SJSA1 (cell line): ENCODE measurements at places on chromosomes 3 and 15. TPM values are rescaled to one million over a fixed set of nuclear protein-coding genes. Genes with fewer than 3 reads are reported as not detected.

- H3K4me3 ChIP-seq = no peak overlapping the region
- no peak overlapping the region for H3K27ac ChIP-seq
- no peak for DNase-seq
- no peaks in the 10 kb centered on the region for H3K36me3 ChIP-seq
- no peaks in the 10 kb centered on the region for H3K4me1 ChIP-seq
Measured at GRCh38 chr3:5663601-5664000, 476.1 kb downstream of the EDEM1 start.

DNA sequence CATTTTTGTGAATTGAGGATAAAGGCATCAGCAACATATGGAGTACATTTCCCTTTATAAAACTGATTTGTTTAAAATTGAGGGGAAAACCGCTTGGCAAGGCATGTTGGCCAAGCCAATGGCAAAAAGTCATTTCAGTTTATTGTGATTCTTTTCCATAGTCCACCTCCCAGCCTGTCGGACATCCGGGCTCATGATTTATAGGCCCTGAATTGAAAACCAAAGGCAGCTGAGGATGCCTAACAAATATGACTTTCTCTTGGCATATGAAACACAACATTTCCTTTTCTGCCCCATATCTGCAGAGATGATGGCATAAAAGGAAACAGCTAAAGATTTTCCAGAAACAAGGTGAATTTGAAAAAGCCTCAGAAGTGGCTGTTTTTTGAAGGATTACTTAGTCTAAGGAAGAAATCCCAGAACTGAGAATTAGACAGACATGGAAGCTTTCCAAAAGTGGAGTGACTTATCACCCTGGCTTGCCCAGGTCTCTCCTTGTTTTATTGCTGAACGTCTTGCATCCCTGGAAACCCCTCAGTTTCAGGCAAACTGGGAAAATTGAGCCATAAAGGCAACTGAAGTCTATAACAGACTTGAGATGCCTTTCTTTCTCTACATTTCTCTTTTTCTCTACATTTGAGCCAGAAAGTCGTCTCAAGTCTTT is 74.0 kb downstream of the COL8A1 start:
- DNase-seq = no peak
- no peak overlapping the region for H3K4me3 ChIP-seq
- H3K27ac ChIP-seq = no peak overlapping the region
- H3K27me3 ChIP-seq = no peaks in the 10 kb centered on the region

DNA sequence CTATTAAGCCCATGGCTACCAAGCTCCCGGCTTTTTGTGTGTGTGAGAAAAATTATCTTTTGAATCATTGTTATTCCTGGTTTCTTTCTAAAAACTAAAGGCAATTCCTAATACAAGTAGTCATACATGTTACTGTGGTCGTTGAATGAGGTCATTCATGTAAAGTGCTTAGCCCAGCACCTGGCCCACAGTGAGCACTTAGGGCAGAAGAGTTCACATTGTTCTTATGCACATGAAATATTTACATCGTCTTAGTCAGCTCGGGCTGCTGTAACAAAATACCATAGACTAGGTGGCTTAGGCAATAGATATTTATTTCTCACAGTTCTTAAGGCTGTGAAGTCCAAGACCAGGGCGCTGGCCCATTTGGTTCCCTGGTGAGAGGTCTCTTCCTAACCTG is 216.1 kb downstream of the SHQ1 start:
- no peak overlapping the region for H3K27ac ChIP-seq
- H3K36me3 ChIP-seq = no peaks in the 10 kb centered on the region
- H3K4me1 ChIP-seq = peaks cover 3% of the 10 kb centered on the region
- no peaks in the 10 kb centered on the region for H3K27me3 ChIP-seq
- H3K4me3 ChIP-seq = no peak overlapping the region

DNA sequence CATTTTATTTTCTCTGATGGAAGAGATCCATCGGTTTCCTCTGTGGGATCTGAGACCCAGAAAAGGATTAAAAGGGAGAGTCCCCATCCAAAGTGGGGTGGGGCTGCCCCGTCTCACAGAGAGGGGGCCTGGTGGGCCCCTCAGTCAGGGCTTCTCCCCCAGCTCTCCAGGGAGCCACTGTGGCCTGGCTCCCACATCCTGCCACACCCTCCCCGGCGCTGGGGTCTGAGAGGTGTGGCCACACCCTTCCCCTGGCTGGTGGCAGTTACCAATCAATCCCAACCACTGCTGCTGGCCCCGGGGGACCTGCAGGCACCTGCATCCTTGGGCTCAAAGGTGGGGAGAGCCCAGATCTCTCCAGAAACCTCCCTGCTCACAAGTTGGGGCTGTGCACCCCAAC is 161.8 kb upstream of the IQSEC1 start:
- no peaks in the 10 kb centered on the region for H3K4me1 ChIP-seq
- no peaks in the 10 kb centered on the region for H3K36me3 ChIP-seq
- H3K27ac ChIP-seq = no peak overlapping the region
- no peaks in the 10 kb centered on the region for H3K27me3 ChIP-seq
- no peak overlapping the region for H3K4me3 ChIP-seq
- no peak for DNase-seq

- H3K36me3 ChIP-seq = no peaks in the 10 kb centered on the region
- H3K27ac ChIP-seq = no peak overlapping the region
- no peaks in the 10 kb centered on the region for H3K27me3 ChIP-seq
- no peaks in the 10 kb centered on the region for H3K4me1 ChIP-seq
Measured at GRCh38 chr3:117074826-117075225, 365.2 kb downstream of the TUSC7 start.

DNA sequence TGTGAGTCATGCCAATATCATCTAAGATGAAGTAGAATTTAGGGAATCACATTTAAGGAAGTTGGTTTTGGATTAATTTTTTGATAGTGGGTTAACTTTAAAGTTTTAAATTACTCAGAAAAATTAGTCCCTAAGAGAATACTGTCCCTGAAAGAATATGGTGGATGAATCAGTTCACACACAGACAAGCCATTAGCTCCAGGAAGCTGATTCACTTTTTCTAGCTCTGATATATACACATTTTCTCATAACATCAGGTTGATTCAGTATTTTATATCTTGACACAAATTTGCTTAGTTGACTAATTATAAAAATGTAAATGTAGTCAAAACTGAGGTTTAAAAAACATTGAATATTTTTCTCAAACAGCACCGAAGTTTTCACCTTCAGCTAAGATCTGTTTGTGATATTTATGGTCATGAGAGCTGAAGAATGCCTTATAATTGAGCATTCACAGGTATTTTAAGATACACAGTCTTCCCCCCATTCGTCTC is 55.1 kb downstream of the MYH15 start:
- no peak overlapping the region for H3K27ac ChIP-seq
- no peaks in the 10 kb centered on the region for H3K27me3 ChIP-seq
- H3K4me1 ChIP-seq = no peaks in the 10 kb centered on the region
- no peaks in the 10 kb centered on the region for H3K36me3 ChIP-seq
- no peak for DNase-seq

GRCh38 chr15:73677146-73677607 is 7.0 kb upstream of the CD276 start:
- no peaks in the 10 kb centered on the region for H3K36me3 ChIP-seq
- peaks cover 23% of the 10 kb centered on the region for H3K27me3 ChIP-seq
- peaks cover 3% of the 10 kb centered on the region; the same call in 1 of the 2 replicates for H3K4me1 ChIP-seq
- peak; percentile 37 for DNase-seq

GRCh38 chr15:59140422-59141226 is 35.7 kb downstream of the CCNB2 start:
- H3K27ac ChIP-seq = no peak overlapping the region
- H3K4me1 ChIP-seq = no peaks in the 10 kb centered on the region
- H3K4me3 ChIP-seq = no peak overlapping the region
- H3K27me3 ChIP-seq = no peaks in the 10 kb centered on the region

GRCh38 chr3:194003114-194004057 is 132.6 kb upstream of the HES1 start:
- peak overlapping the region; percentile 69 for H3K27ac ChIP-seq
- peak; percentile 88 for DNase-seq
- no peaks in the 10 kb centered on the region for H3K27me3 ChIP-seq
- H3K36me3 ChIP-seq = no peaks in the 10 kb centered on the region
- H3K4me1 ChIP-seq = peaks cover 34% of the 10 kb centered on the region

The CYP1A2 gene
- total RNA-seq = not detected in 2 replicates

The STX19 gene
- total RNA-seq = not detected in 2 replicates

The CHAC1 gene
- 1.6 and 1.9 TPM in 2 replicates for total RNA-seq

The SSUH2 gene
- 0.11 TPM in 1 of 2 replicates, not detected in the other for total RNA-seq

The RTP1 gene
- not detected in 2 replicates for total RNA-seq

The PP2D1 gene
- not detected in 2 replicates for total RNA-seq
